ENCODE measurements at places on chromosomes 1 and 21.
A peak's percentile ranks its signal among the peaks of the same experiment; 100 is the strongest.

GRCh38 chr1:186499571-186499970, 38.7 kb upstream of the PDC start:
- DNase-seq: no peak

GRCh38 chr1:18945401-18945849, 11.1 kb downstream of the IFFO2 start:
- no peak for DNase-seq

GRCh38 chr1:2472561-2473177, 3.4 kb upstream of the PLCH2 start:
- no peak for DNase-seq

DNA sequence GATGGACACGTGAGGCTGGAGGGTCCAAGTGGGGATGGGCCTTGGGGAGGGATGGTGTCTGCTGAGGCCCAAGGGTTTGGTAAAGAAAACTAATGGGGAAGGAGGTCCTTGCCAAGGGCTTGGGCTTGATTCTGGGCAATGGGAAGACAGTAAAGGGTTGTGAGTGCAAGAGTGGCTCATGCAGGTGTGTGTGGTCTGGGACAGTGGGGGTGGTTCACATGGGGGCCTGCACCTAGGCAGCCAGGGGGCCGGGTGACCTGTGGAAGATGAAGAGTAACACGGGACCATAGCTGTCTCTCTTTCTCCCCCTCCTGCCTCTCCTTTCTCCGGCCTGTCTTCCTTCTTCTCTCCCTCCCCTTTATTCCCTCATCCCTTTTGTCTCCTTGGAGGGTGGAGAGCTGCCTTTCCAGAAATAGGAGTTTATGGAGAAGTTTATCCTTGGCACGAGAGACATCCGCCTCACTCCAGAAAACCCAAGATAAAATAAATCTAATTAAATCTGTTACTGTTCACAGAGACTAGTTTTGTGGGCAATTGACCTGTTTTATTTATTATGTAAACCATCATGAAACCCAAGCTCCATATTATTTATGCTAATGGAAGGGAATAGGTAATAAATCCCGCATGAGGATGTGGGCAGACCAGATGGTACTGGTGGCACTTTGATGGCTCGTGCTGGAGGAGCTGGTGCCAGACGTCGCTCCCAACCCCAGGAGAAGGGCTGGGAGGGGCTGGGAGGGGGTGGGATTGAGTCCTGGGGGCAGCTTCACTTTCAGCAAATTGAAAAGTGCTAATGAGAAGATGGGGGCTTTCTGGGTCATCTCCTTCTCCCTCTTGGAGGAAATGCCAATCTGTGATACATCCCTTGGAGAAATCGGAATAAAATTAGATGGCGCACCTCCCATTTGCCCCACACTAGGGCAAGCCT, 272.9 kb upstream of the CSF3R start:
- no peak for DNase-seq

DNA sequence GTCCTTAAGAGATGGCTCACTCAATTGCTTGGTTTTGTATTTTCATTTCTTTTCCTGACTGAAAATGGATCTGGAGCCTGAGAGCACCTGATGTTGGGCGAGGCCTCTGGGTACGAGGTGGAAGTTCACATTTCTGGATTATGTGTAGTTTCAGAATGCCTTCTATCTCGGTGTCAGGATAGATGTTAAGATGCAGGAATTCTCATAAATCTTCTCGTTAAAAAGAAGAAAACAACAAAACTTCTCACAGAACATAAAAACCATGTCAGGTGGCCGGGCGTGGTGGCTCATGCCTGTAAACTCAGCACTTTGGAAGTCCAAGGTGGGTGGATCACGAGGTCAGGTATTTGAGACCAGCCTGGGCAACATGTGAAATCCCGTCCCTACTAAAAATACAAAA, 101.8 kb downstream of the RHOU start:
- no peak for DNase-seq

DNA sequence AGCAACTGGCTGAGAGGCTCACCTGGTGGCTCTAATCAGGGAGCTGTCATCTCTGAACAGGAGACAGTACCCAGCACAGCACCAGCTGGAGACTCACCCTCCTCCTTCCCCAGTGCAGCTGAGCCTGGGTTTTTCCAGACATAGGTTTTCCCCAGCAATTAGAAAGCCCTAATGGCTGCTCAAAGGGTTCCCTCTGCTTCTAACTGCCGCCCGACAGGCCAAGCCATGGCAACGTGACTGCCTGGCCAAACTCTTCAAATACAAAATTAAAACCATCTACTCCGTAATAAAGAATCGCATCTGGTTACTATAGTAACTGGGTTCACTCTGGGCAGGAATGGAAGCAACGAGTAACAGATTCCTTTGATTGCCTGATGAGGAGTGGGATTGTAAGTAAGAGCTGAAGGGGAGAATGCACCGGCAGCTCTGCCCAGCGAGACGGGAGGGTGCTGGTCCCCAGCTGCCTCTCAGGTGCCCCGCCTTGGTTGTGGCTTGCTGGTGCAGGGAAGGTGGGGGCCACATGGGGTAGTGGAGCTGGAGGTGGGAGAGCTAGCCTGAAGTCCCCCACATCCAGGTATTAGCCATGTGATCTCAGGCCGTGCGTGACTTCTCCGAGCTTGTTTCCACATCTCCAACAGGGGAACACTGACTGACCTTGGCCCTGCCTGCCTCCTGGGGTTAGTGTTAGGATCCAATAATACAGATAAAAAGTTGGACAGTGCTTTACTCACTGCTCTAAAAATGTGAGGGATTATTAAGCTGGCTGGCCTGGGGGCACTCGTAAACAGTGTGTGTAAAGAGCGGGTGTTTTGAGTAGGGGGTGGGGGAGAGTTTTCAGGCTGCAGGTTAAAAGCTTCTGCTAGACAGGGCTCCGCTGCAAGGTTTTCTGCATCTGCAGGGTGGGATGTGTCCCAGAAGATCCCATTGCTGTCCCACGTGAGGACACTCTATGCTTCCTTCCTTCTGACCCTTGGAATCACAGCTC, 94.2 kb downstream of the KCNN3 start:
- DNase-seq: no peak

DNA sequence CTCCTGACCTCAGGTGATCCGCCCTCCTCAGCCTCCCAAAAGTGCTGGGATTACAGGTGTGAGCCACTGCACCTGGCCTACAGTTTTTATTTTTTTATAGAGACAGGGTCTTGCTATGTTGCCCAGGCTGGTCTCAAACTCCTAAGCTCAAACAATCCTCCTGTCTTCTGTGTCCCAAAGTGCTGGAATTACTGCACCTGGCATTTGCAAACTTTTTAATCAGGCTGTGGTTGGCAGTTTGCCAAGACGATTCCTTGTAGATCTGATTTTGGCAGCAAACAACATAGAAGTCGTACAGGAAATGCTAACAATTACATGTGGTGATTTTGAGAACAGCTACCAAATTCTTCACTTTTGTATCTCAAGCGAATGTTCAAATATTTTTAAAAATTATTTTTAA, 10.1 kb downstream of the RBP7 start:
- no peak for DNase-seq

DNA sequence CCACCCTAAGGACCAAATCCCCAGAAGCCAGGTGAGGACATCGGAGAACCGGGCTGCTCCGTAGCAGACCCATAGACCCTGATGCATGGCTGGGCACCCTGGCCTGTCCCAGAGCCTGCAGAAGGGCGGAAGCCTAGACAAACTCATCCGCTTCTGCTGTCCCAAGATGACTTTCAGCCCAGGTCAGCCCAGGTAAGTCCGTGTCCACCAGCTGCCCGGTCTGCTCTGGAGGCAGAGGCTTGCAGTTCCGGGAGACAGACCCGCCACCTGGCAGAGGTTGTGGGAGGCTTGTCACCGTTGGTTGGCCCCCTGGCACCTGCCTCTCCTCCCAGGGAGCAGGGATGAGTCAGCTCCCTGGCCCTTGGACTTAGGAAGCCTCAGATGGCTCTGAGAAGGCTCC, 22.8 kb upstream of the POFUT2 start:
- no peak for DNase-seq

GRCh38 chr1:213066363-213066762, 15.3 kb downstream of the RPS6KC1 start:
- DNase-seq: no peak

DNA sequence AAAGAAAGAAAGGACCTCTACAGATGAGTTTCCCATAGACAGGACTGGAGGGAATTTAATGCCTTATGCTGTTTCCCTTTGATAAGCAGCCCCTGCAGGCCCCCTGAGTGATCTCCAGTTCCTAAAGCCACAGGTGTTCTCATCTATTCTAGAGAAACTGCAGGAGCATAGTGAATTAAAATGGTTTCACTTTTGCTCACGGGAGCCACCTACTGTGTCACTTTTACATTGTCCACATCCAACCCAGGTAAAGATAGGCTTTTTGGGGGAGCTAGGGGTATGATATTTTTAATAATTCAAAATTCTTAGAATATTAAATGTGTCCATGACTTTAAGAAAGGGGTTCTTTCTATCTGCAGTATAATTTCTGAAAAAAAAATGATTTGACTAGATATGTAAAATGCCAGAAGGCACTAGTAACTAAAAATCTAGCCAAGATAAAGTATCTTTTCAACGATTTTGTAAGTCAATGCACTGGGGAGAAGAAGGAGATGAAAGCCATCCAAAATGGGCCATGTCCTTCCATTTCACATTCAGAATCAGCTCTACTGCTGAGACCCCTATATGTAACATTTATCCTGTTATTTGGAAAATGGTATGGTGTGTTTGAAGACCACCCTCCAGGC, 267.3 kb upstream of the DUSP10 start:
- peak; percentile 14 for DNase-seq

GRCh38 chr1:246638941-246639655, 72.8 kb downstream of the CNST start:
- DNase-seq: no peak

DNA sequence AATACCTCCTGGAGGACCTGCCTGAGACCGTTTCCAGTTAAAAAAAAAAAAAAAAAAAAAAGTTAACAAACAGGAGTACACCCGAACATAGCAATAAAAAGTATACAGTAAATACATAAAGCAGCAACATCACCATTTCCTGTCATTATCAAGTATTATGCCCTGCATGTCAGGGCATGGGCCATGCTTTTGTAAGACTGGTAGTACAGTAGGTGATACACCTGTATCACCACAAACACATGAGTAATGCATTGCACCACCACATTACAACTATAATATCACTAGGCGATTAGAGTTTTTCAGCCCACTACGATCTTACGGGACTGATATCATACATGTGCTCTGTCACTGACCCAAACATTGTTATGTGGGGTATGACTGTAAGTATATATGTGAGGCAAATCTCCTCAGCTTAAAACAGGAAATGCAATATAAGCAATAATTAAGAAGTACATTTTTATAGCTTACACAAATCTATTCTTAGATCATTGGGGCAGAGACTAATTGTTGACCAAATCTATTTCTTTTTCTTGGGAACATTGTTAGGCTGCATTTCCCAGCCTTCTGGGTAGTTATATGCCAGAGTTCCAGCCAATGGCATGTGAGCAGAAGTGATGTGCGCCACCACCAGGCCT, 98.1 kb downstream of the PLD5 start:
- DNase-seq: no peak

DNA sequence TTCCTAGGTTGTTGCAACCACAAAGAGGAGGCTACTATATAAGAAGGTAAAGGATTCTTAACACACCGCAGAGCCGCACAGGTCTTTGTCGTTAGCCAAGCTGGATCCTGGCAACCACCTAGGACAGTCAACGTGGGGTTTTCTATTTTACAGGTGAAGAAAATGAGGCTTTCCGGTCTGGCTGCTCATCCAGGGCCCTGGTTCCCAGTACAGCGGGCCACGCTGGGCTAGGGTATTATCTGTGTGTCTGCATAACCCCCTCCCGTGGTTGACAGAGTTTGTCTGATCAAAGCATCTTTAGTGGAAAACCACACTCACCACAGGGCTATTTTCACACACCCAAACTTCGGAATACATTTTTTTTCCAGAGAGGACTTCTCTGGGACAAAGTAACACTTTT, 39.0 kb upstream of the PDE9A start:
- no peak for DNase-seq

DNA sequence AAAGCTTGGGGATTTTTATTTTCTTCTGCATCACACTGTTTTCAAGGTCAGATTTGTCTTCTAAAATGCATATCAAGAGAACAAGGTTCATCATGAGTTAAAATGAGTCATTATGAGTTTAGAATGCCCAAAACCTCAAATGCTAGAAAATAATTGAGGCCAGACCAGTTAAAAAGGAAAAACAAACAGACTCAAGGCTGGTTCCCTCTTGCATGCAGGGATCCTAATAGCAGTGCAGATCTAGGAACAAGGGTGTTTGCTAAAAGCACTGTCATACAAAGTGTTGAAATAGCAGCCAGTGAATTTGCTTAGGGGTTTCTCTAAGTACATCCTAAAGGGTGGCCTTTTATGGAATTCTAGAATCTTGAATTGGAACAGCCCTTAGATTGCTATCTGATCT, 15.3 kb downstream of the BEND5 start:
- DNase-seq: no peak

GRCh38 chr1:11354893-11355553, 82.0 kb downstream of the UBIAD1 start:
- DNase-seq: no peak

- peak; percentile 38 for DNase-seq
Measured at GRCh38 chr1:79353224-79353623, 346.7 kb upstream of the ADGRL4 start.

GRCh38 chr1:245397771-245398170, 243.0 kb downstream of the KIF26B start:
- no peak for DNase-seq

- no peak for DNase-seq
Measured at GRCh38 chr1:27060891-27061290, 48.2 kb upstream of the TENT5B start.

DNA sequence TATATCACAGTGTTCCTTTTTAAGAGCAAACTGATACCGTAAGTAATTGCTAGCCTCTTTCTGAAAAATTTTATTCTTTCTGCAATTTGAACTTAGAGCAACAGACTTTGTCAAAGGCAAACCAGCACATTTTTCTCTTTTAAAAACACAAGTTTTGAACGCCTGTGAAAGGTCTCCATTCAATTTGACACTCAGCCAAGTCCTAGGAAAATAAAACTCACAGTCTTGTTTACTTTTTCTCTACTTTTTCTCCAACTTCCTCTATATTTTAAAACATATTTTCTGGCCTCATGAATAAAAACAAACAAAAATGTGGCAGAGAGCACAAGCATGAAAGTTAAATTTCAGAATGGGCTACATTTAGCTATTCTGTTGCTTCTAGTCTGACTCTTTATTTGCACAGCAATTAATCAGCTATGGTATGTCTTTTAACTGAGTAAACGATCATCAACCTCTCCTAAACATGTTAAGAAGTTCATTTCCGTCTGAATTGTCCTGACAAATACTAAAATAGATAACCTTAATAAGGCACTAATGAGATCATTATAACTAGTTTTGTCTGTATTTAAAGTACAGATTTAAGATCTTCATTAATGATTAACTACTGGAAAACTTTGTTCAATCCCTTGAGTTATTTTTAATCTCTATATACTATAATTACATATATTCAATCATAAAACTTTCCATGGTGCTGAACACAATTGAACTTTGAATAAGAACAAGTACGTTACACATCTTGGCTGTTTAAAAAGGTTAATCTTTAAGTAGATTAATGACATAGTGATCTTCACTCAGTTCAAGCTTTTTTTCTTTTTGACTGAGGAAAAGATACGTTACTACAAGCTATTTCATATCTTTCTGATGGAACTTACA, 550.6 kb downstream of the PTBP2 start:
- no peak for DNase-seq

- no peak for DNase-seq
Measured at GRCh38 chr1:40450495-40451237, 390 bp downstream of the ZFP69B start.

- DNase-seq: no peak
Measured at GRCh38 chr1:25036117-25036546, 106.1 kb upstream of the RUNX3 start.

GRCh38 chr1:97920832-97921571, at the start of gene DPYD:
TSS of gene DPYD (minus strand) at chr1:97921034. CDS start at chr1:97920922, 112 bp downstream.
- DNase-seq: peak; percentile 74

All from NCI-H460 (cell line).